ENCODE measurements at places on chromosomes 3 and 15.
A peak's percentile ranks its signal among the peaks of the same experiment; 100 is the strongest.

DNA sequence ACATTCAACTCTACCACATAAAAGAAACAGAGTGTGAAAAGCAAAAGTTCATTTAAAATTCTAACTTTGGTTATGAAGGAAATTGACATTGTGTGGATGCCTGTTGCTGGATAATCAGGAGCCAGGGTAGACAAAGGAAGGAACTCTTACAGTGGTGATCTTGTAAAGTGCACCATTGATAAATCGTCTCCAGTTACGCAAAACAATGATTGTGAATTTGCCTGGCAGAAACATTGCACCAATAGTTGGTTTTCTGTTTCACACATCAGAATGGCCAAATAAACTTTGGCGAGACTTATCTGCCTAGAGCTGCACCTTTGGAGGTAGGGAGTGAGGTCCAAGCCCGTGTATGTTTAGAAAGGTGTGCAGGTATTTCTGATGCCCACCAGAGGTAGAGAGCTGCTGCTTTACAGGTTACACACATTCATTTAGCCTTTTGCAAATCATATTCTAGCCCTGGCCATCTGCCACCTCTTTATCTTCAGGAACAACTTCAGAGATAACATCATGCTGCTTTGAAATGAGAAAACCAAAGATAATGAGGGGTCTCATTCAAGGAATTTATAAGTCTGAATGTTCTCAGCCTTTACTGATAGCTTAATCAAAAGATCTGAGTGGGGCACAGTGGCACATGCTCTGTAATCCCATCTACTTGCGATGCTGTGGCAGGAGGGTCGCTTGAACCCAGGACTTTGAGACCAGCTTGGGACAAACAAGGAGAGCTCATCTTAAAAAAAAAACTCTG is 47.4 kb upstream of the P3H2 start:
- DNase-seq = no peak

- no peak for DNase-seq
These were observed 649.7 kb upstream of the CBLB start for GRCh38 chr3:106518516-106518915.

DNA sequence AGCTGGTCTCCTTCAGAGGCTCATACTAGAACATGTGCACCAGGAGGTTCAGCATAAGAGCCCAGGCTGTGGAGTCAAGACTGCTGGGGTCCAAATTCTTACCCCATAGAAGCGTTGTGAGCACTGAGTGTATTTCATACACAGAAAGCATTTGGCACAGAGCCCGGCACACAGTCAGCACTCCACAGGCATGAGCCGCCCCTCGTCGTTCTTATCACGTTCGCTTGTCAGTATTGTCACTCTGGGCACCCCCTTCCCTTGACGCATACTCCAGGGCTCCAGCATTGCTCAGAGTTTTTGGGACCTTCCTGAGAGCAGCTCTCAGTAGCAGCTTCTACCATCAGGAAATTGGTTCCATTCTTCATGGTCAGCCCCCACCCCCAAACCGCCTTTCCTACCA is 25.2 kb downstream of the CORO2B start:
- DNase-seq = no peak

DNA sequence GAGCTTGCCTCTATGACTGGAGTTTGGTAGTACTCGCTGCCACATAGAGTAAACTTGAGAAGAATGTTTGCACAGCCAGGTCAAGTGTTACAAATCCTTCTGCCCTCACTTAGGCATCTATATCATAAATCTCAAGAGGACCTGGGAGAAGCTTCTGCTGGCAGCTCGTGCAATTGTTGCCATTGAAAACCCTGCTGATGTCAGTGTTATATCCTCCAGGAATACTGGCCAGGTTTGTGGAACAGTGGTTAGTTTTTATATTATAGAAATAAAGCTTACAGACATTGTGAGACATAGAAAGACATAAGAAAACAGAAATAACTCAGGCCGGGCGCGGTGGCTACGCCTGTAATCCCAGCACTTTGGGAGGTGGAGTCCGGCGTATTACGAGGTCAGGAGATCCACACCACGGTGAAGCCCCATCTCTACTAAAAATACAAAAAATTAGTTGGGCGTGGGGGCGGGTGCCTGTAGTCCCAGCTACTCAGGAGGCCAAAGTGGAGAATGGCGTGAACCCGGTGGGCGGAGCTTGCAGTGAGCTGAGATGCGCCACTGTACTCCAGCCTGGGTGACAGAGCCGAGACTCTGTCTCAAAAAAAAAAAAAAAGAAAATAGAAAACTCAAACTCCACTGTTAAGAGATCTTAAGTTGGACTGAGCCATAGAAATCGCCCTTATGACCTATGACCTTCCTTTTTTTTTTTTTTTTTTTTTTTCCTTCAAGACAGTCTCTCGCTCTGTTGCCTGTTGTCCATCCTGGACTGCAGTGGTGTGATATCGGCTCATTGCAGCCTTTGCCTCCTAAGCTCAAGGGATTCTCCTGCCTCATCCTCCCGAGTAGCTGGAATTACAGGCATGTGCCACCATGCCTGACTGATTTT is 2.2 kb downstream of the RPSA start:
- no peak for DNase-seq

GRCh38 chr3:16609927-16610580 is 4.8 kb upstream of the DAZL start:
- no peak for DNase-seq

DNA sequence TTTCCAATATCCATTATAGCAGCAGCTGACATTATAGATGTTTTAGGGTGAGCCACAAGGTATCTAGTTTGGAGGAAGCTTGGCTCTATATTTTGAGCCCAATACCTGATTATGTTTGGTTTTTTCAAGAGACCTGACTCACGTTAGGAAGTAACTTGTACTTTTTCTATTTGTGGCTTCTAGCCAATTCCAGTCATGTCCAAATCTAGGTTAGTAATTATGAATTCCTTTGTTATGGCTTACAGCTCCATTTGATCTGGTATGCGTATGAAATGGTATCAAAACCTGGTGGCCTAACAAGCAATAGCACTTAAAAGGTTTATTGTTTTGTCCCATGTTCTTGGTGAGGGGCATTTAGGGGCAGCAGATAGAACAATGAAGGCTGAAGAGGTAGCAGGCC is 115.9 kb downstream of the TOP2B start:
- no peak for DNase-seq

- no peak for DNase-seq
These were observed 330.3 kb downstream of the UACA start for GRCh38 chr15:70432924-70433495.

- no peak for DNase-seq
These were observed 4.5 kb upstream of the SEMA3B start for GRCh38 chr3:50264383-50264963.

DNA sequence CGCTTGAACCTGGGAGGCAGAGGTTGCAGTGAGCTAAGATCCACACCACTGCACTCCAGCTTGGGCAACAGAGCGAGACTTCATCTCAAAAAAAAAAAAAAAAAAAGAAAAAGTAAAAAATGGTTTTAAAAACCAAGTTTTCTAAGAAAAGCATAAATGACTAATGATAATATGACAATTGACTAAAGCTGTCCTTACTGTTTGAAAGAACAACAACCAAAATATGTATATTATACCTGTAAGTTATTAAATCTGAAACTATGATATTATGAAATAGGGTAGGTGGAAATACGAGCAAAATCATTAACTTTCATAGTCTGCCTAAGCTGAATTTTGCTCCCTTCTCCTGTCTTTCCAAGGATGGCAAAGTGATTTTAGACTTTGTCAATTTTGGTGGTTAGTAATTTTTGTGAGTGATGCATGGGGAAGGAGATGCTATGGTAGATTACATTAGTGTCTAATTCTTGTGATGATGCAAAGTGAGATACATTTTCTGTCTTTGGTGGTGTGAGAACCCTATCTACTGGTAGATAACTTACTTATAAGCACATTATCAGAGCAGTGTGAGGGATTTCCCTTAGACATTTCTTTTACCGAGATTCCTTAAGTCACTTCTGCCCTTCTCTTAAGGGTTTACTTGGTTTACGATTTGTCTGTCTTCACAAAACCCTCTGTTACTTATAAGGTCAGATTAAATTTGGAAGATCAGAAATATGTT is 10.6 kb upstream of the CHD2 start:
- DNase-seq = no peak

DNA sequence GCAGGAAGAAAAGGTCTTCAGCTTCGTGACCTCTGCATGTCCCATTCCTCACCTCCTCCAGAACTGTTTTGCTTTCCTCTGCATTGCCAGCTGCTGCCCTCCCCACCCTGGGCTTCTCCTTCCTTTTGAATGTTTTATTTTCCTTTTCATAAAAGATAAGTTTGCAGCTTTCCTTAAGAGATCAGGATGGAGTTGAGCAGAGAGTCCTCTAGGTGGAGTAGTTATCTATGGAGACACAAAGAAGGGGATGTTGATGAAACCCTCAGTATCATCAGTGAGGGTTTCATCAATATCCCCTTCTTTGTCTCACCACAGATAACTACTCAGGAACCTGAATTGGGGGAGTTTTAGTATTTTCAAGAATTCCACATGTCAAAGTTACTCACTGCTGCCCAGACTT is 19.0 kb upstream of the SLC25A36 start:
- no peak for DNase-seq

DNA sequence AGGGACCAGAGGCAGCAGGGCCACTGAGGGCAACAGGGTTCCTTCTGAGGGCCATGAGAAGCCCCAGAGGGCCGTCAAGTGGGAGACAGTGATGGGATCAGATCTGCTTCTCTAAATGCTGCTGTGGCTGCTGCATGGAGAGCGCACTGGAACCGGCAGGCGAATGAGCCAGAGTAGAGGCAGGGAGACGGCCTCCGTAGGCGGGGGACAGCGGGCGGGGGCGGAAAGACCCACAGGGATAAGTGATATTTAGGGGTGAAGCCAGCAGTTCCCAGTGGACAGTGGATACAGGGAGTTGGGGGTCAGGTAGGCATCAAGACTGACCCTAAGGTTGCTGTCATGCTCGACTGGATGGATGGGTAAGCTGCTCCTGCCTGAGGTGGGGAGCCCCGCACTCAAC is 45.0 kb downstream of the GLDN start:
- DNase-seq = no peak

DNA sequence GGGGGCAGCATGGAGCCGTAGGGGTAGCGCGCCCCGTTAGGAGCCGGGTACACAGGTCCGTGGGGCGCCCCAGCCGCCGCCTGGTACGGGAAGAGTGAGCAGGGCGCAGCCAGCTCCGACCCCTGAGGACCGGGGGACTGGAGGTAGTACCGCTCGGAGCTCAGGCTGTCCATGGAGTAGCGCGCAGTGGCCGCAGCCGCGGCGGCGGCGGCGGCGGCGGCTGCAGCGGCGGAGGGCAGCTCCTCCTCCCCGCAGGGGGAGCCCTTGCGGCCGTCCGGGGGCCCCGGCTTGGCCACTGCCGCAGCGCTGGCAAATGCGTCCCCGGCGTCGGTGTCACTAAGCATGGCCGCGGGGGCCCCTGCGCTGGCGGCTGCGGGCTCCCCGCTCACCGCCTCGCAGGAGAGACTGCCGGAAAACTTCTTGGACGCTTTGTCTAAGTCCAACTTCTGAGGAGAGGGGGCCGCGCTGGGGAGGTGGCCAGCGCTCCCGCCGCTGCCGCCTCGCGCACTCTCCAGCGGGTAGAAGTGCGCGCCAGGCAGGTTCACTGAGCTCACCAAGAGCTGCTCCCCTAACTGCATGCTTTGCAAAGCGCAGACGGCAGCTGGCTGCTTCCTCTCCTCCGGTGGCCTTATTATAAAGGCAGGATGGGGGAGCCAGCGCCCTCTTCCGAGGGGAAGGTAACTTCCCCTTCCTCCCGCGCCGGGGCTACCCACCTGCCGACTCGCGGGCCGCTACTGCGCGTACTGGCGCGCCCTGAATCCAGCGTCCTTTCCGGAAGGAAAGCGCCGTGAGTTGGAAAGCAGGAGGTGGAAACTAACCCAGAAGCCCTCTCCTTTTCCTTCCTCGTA is at the start of gene EOMES:
Gene EOMES, minus strand, starts transcription at position 607 of the 848 bp plus-strand sequence. Its CDS starts 29 bp downstream, at position 578.
- peak; percentile 31 for DNase-seq

GRCh38 chr15:100092034-100092433 is 249.7 kb downstream of the ADAMTS17 start:
- DNase-seq = no peak

GRCh38 chr3:169266351-169266750 is 397.2 kb downstream of the MECOM start:
- no peak for DNase-seq

DNA sequence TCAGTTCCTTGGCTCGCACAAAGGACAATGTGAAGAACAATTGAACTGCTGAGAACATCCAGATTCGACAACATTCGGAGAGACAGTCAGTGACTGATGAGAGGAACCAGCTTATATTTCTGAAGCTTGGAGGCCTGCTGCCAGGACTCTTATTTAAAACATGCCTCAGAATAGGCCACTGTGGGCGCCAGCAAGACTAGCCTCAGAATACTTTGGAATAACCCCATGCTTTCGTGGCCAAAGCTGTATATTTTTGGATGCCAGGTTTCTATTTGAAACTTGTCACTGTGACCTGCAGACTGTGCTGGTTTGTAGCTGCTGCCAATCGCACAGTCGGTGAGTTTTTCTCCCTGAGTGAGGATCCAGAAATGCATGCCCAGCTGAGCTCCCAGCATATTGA is 129.9 kb upstream of the UBE3A start:
- DNase-seq = no peak

DNA sequence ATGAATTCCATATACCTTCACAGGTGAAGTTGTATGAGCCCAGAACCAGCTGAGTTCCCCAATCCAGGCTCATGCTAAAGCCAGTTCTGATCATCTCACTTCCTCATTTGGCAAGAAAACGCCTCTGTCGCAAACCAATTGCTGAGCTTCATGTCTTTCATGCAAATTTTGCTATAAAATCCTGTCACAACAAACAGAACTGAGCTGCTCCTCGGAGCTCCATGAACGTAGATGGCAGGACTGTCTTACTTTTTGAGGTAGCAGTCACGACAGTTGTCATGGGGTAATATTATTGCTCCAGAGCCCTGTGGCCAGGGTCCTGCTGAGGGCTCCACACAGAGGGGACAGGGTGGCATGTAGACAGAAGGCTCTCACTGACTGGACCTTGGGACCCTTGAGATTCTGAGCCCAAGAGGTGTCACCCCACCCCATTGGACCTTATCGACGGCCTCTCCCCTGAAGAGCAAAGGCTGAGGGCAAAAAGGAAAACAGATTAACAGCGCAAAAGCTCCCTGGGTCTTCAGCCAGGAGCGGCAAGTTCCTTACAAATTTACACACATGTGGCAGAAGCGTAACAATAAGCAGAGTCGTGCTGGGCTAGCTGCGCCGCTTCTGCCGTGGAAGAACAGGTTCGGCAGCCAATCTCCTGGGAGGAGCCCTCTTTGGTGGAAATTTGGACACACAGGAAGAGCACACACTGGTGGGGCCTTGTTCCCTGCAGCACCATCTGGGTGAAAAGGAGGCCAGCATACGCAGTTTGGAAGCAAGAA is 249.2 kb downstream of the OPA1 start:
- DNase-seq = no peak

All from NCI-H748 treated with DMSO at 0.1 percent for 48 hours (cell line).